ENCODE measurements at places on chromosomes 7 and 10.

GRCh38 chr7:106426803-106427202 is 142.0 kb upstream of the NAMPT start:
- DNase-seq: no peak

GRCh38 chr7:82327898-82328297 is 115.7 kb downstream of the CACNA2D1 start:
- no peak for DNase-seq

GRCh38 chr10:29647478-29647877 is 12.7 kb upstream of the SVIL start:
- no peak for DNase-seq

GRCh38 chr7:47783456-47784223 is 164.6 kb downstream of the PKD1L1 start:
- DNase-seq: peak; percentile 49

DNA sequence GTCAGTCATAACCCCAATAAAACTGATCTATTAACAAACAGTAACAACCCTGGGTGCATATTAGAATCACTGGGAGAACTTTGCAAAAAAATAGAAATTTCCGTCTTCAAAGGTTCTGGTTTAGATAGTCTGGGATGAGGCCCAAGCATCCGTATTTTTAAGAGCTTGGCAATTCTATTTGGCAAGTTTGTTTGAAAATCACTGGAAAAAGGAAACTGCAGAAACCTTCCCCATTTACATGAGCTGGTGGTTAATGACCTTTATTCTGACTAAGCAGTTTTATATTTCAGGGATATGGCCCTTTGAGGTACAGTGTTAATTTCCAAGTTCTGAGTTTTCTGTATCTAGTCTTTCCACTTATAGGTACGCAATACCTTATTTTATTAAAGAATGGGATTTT is 115.8 kb upstream of the PRR15 start:
- no peak for DNase-seq

DNA sequence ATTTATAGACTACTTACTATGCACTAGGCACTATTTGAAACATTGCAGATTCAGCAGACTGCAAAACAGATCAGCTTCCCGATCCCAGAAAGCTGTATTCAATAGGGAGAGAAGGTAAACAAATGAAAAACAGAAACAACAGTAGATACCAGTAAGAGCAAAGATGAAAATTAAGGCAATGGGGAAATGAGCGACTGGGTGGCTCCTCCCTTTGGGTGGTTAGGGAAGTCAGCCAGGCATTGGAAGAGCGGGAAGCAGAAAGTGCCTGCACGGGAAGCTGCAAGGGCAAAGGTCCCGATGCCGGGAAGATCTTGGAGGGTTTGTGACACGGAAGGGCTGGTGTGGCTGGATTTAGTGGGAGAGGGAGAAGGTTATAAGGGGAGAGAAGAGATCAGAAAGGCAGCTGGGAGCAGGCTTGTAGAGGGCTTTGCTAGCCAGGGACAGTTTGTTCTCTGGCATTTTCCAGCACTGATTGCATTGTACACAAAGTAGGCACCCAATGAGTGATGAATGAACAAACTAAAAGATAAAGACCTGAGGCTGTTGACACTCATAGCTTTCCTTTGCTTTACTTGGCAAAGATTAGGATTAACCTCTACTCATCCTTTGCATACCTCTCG is 67.8 kb downstream of the NAMPT start:
- no peak for DNase-seq

- DNase-seq: no peak
These were observed 88.8 kb upstream of the ANLN start for GRCh38 chr7:36300696-36301350.

DNA sequence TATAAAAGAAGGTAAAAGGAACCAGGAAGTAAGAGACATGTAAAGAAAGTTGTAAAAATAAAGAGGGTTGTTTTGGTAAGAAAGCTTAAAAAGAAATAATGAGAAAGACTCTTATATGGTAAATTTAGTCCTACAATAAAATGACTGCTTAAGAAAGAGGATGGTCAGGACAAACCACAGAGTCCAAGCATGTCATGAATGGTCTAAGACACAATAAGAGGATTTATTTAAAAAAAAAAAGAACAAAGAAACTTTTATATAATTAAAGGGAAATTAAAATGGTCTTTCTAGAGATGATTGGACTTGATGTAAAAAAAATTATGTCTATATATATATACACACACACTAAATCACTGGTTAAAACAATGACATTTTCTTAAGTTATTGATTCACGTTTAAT is 18.2 kb downstream of the ATAD1 start:
- DNase-seq: no peak

- DNase-seq: no peak
These were observed 10.6 kb upstream of the TSPAN14 start for GRCh38 chr10:80443531-80443974.

- no peak for DNase-seq
These were observed 2.2 kb upstream of the ANTXRL start for GRCh38 chr10:46284286-46285229.

Measured in smooth muscle cell of the brain vasculature (primary cell).